ENCODE measurements at places on chromosomes 12 and 14.

- DNase-seq, result no peak
These were observed 396.1 kb downstream of the NAV3 start for GRCh38 chr12:78226763-78227162.

DNA sequence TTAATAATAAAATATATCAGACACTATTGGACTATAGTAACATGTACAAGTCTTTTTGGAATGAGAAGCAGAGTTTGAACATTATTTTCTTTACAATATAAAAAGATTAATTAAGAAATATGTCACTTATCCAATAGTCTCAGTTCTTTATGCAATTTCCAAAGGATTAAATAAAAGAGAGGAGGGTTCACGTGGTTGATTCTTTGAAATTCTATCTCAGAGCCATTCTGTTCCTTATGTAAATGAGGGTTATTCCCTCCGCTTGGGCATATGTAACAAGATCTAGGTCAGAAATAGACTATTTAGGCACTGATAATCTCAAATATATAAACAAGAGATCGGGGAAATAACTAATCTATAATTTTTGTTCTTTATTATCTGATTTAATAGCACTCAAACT, 2.1 kb upstream of the TUBA1A start:
- no peak for DNase-seq

DNA sequence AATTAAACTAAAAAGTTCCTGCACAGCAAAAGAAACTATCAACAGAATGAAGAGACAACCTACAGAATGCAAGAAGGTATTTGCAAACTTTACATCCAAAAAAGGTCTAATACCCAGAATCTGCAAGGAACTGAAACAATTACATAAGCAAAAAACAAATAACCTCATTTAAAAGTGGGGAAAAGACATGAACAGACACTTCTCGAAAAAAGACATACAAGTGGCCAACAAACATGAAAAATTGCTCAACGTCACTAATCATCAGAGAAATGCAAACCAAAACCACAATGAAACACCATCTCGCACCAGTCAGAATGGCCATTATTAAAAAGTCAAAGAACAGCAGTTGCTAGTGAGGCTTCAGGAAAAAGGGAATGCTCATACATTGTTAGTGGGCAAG, 15.2 kb downstream of the PDE6H start:
- no peak for DNase-seq

- DNase-seq, result no peak
These were observed 6.8 kb downstream of the LRRC74A start for GRCh38 chr14:76833011-76833410.

DNA sequence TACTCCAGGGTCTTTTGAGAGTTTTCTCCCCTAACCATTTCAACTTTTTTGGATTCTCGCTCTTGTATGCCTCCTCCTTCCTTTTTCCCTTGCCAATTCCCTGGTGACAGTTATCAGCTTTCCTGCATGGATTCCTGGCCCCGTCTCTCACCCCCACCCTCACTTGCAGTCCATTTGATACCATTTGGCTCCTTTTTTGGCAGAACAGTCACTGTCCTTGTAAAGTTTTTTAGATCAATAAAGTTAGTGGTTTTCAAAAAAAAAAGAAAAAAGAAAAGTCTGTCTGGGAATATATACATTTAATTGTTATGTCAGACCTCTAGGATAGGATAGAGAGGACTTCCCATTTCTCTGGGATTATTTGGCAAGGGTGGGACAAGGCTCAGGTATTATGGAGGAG, 42.1 kb downstream of the ACTN1 start:
- DNase-seq, result no peak

- no peak for DNase-seq
These were observed 473.5 kb downstream of the ETNK1 start for GRCh38 chr12:23098517-23098916.

DNA sequence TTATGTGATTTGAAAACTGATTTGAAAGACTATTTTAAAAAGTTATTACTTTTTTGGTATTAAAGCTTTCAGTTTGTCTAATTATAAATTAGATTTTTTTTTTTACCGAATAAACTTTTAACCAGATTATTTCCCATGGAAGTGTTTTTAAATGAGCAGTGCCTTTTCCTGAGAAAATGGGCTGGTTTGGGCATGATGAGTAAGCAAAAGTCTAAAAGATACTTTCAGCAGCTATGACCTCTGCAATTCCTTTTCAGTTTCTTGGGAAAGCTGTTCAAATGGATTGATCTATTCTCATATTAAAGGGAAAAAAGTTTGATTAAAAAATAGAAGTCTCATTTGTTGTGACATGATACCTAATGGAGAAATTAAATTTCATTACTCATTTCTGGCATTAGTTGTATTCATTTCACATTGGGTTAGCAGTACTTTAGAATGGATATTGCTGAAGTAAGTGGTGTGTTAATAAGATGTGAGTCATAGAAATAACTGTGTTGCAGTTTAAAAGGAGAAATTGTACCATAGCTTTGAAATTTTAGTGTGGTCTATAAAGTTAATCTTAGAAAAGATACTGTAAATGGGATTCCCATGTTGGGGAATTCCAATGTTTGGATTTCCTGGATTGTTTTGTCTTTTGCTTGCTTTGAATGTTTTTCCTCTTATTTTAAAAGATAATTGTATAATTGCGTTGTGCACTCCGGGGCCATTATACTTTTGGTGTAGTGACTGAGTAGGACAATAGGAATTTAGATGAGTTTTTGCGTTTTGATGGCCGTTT, 21.0 kb downstream of the KTN1 start:
- no peak for DNase-seq

DNA sequence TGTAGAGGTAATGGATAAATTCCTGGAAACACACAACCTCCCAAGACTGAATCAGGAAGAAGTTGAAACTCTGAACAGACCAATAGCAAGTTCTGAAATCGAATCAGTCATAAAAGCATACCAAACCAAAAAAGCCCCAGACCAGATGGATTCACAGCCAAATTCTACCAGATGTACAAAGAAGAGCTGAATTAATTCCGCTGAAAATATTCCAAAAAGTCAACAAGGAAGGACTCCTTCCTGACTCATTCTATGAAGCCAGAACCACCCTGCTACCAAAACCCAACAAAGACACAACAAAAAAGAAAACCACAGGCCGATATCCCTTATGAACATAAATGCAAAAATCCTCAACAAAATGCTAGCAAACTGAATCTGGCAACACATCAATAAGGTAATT, 81.5 kb downstream of the SLC38A4 start:
- no peak for DNase-seq

GRCh38 chr14:37566811-37567371, 28.2 kb downstream of the FOXA1 start:
- no peak for DNase-seq

GRCh38 chr12:89461649-89462612, 62.7 kb downstream of the GALNT4 start:
- no peak for DNase-seq

GRCh38 chr14:23530375-23531055, 21.1 kb downstream of the ZFHX2 start:
- DNase-seq, result no peak

GRCh38 chr14:63996016-63996415, 143.2 kb downstream of the SYNE2 start:
- no peak for DNase-seq

GRCh38 chr14:103703433-103704385, 11.5 kb downstream of the XRCC3 start:
- no peak for DNase-seq

GRCh38 chr12:2756756-2757155, 38.0 kb upstream of the FKBP4 start:
- no peak for DNase-seq

GRCh38 chr12:109197327-109197726, 80.9 kb downstream of the ACACB start:
- DNase-seq, result no peak

- DNase-seq, result no peak
These were observed 78.3 kb downstream of the LGMN start for GRCh38 chr14:92670160-92670559.

GRCh38 chr12:53956251-53956887, 1.7 kb downstream of the HOXC12 start:
- DNase-seq, result no peak

- no peak for DNase-seq
These were observed 345.2 kb upstream of the SYT1 start for GRCh38 chr12:78519422-78519821.

DNA sequence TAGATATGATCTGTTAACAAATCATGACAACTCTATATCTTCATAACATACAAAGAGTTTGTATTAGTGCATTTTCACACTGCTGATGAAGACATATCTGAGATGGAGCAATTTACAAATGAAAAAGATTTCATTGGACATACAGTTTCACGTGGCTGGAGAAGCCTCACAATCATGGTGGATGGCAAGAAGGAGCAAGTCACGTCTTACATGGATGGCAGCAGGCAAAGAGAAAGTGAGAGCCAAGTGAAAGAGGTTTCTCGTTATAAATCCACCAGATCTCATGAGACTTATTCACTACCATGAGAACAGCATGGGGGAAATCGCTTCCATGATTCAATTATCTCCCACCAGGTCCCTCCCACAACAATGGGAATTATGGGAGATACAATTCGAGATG, 157.6 kb downstream of the DUSP6 start:
- no peak for DNase-seq

- DNase-seq, result no peak
These were observed 40.0 kb upstream of the ST8SIA1 start for GRCh38 chr12:22374508-22374907.

- no peak for DNase-seq
These were observed 77.6 kb upstream of the CLMN start for GRCh38 chr14:95397325-95397724.

DNA sequence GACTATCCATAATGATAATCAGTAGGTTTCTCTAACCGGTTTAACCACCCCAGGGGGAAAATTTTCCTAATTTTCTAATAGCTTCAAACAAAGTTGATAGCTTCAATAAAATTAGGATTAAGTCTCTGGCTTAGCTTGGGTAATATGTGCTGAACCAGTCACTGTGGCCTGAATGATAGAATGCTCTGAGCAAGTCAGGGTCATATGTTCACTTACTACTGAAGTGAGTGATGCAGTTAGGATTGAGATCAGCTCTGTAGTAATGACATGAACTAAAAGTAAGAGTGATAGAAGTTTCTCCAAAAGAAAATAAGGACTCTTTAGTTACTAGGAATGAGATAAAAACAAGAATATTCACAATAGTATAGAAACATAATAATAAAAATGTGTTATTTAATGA, 32.6 kb downstream of the ETNK1 start:
- DNase-seq, result no peak

- DNase-seq, result no peak
These were observed 183.7 kb downstream of the TMTC3 start for GRCh38 chr12:88325816-88326189.

- DNase-seq, result no peak
These were observed 10.5 kb downstream of the PRPF40B start for GRCh38 chr12:49633703-49634345.

DNA sequence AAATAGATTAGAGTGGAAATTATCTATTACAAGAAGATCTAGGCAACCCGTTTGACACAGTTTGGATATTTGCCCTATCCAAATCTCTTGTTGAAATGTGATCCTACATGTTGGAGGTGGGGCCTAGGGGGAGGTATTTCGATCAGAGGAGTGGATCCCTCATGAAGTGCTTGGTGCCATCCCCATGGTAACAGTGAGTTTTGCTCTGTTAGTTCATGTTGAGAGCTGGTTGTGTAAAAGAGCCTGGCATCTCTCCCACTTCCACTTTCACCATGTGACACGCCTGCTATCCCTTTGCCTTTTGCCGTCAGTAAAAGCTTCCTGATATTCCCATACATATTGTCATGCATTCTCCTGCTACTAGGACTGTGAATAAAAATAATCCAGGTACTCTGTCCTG, 66.4 kb upstream of the FLRT2 start:
- DNase-seq, result no peak

- DNase-seq, result peak; percentile 39
These were observed at the start of gene ABCC9 for GRCh38 chr12:21940549-21941505. Gene ABCC9, minus strand, starts transcription at chr12:21941426. Its CDS starts 4,752 bp downstream, at chr12:21936674.

GRCh38 chr14:91749868-91750267, 18.0 kb upstream of the CATSPERB start:
- DNase-seq, result no peak

DNA sequence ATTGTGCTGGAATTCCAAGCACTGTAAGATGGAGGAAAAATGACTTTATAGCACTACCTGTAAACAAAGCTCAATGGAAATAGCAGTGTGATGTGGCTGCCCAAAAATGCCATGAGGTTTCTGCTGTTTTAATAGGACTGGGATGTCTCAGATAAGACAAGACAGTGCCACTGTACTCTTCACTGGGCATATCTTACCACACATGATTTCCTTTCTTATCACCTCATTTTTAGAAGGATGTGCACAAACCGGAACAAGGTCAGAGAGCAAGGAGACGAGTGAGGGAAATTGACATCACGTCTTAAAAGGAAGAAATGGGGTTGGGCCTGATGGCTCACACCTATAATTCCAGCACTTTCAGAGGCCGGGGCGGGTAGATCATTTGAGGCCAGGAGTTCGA, 38.4 kb upstream of the FGD4 start:
- no peak for DNase-seq

GRCh38 chr12:31303466-31303865, 22.5 kb downstream of the SINHCAF start:
- DNase-seq, result no peak

GRCh38 chr14:74663884-74664283, 49.0 kb downstream of the AREL1 start:
- no peak for DNase-seq

DNA sequence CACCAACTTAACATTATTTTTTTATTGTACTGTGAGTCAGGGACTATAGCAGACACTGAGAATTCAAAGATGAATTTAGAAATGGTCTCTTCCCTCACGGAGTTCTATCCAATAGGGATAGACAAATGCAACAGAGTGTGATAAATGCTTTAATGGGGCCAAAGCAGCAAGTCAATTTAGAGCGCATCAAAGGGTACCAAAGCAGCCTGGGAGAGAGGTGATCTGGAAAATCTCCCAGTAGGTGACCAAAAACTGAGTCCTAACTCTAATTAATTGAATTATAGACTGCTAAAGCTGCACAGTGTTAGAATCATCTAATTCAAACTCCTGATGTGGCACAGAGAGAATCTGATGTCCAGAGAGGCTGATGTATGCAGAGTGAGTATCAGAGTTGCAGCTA, 2.6 kb downstream of the LIN7A start:
- DNase-seq, result no peak

DNA sequence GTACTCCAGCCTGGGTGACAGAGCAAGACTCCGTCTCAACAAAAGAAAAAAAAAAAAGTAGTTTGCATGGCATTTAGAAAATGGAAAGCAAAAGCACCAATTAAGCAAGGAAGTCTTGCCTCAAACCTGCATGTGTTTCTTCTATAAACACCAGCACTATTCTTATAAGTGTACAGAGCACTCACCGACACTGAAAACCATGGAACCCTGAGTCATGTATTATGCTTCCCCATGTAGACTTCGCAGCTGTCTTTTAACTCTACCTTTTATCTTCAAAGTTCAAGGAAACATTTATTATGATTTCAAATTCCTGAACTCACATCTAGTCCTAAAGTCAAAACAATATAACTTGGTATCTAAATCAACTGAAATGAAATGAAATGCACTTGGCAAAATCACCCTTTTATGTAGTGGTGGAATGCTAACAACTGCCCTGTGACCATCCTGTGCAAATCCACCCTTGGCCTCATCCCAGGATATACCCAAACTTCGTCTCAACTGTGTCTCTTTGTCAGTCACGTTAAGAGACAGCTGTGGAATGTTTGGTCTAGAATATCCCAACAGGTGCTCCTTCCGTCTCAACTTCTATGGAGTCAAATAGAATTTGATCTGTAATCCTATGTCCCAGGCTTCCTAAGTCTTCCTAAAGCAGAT, 4.8 kb downstream of the BCAT1 start:
- DNase-seq, result no peak

- no peak for DNase-seq
These were observed 21.4 kb upstream of the NXPH4 start for GRCh38 chr12:57195186-57195585.

GRCh38 chr12:2687726-2688125, 107.0 kb upstream of the FKBP4 start:
- no peak for DNase-seq

Measured in urinary bladder (tissue), 4 donors.